ENCODE measurements at places on chromosomes 12 and 14. TPM values are rescaled to one million over a fixed set of nuclear protein-coding genes. Genes with fewer than 3 reads are reported as not detected.
A peak's percentile ranks its signal among the peaks of the same experiment; 100 is the strongest.

Gene MIP
- total RNA-seq = not detected

GRCh38 chr14:77638771-77639171 is 22.3 kb upstream of the SPTLC2 start:
- no peaks in the 10 kb centered on the region for H3K36me3 ChIP-seq
- H3K27me3 ChIP-seq = no peaks in the 10 kb centered on the region
- DNase-seq = no peak
- no peak overlapping the region for H3K27ac ChIP-seq
- H3K4me3 ChIP-seq = no peak overlapping the region

- H3K27ac ChIP-seq = no peak overlapping the region
- no peaks in the 10 kb centered on the region for H3K4me1 ChIP-seq
- no peak overlapping the region for H3K4me3 ChIP-seq
- no peak for DNase-seq
- H3K36me3 ChIP-seq = peaks cover 92% of the 10 kb centered on the region
Observed at GRCh38 chr14:70731447-70732239, 77.7 kb downstream of the MAP3K9 start.

DNA sequence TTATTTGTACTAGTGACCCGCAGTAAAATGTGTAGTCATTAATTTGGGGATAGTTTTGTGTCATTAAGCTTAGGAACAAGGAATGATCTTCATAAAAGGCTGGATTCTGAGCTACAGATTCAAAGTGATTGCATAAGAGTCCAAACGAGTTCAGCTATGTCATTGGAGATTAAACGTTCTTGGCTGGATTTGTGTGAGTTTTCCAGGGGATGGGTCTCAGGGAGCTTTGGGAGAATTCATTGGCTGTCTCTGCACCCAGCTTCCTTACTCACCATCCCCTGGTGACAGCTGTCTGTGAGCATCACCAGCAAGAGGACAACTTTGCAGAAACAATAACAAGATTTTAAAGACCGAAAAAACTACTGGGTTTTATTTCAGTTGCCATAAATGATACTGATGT is 130.4 kb downstream of the DAAM1 start:
- H3K4me1 ChIP-seq = peaks cover 7% of the 10 kb centered on the region
- no peak overlapping the region for H3K4me3 ChIP-seq
- no peaks in the 10 kb centered on the region for H3K27me3 ChIP-seq
- no peak overlapping the region for H3K27ac ChIP-seq
- DNase-seq = no peak

- no peaks in the 10 kb centered on the region for H3K4me1 ChIP-seq
- H3K27ac ChIP-seq = no peak overlapping the region
- peaks cover 100% of the 10 kb centered on the region for H3K27me3 ChIP-seq
- DNase-seq = peak; percentile 71
Observed at GRCh38 chr12:114407842-114408411, 2.0 kb upstream of the TBX5 start.

- no peak for DNase-seq
- no peaks in the 10 kb centered on the region for H3K4me1 ChIP-seq
- H3K27ac ChIP-seq = no peak overlapping the region
- H3K4me3 ChIP-seq = no peak overlapping the region
Observed at GRCh38 chr12:123846340-123846739, 84.2 kb downstream of the DNAH10 start.

DNA sequence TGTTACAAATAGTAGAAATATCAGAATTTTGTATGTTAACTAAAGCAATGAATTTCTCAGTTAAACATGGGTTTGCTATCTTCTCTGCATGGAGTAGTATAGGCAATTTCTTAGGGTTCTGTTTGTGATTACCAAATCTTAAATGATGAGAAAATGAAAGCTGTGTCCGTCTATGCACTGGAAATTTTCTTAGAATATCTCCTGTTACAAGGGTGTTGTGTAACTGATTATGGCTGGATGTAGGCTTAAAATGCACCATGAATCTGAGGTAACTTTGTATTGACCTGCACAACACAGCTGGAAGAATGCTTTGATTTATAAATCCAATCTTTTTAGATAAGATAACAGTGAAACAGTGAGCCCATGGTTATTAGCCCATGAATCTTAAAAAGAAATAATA is 17.8 kb downstream of the TRIP11 start:
- no peak overlapping the region for H3K4me3 ChIP-seq
- H3K27ac ChIP-seq = no peak overlapping the region
- DNase-seq = no peak
- no peaks in the 10 kb centered on the region for H3K4me1 ChIP-seq

Gene KRT3
- total RNA-seq = not detected

- H3K27ac ChIP-seq = no peak overlapping the region
- DNase-seq = peak; percentile 96
- no peaks in the 10 kb centered on the region for H3K4me1 ChIP-seq
- no peak overlapping the region for H3K4me3 ChIP-seq
- no peaks in the 10 kb centered on the region for H3K27me3 ChIP-seq
Observed at GRCh38 chr14:58171090-58171489, 19.1 kb upstream of the ARMH4 start.

GRCh38 chr12:57452937-57453509 is 2.1 kb upstream of the INHBE start:
- DNase-seq = peak; percentile 99
- H3K4me3 ChIP-seq = no peak overlapping the region
- H3K4me1 ChIP-seq = no peaks in the 10 kb centered on the region
- no peaks in the 10 kb centered on the region for H3K27me3 ChIP-seq
- H3K36me3 ChIP-seq = no peaks in the 10 kb centered on the region

Gene CLEC6A
- total RNA-seq = not detected

Gene BHLHE41
- total RNA-seq = 3.5 TPM

- no peaks in the 10 kb centered on the region for H3K4me1 ChIP-seq
- no peaks in the 10 kb centered on the region for H3K36me3 ChIP-seq
- H3K4me3 ChIP-seq = no peak overlapping the region
- H3K27ac ChIP-seq = no peak overlapping the region
Observed at GRCh38 chr12:72261885-72262284, 10.3 kb upstream of the TRHDE start.

DNA sequence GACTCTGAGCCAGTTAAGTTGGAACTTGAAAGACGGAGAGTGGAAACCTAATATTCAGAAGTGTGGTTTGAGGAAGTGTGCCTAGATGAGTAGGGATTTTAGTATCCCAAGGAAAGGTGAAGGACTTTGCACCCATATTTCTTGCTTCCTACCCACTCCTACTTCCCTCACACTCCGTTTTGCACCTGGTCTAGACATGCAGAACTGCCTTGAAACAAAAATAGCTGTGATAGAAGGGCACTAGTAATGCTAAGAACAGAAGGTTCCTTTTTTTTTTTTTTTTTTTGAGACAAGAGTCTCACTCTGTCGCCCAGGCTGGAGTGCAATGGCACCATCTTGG is 732 bp upstream of the ARF3 start:
- DNase-seq = no peak
- H3K4me3 ChIP-seq = peak overlapping the region; percentile 96
- H3K27ac ChIP-seq = no peak overlapping the region
- peaks cover 5% of the 10 kb centered on the region for H3K4me1 ChIP-seq
- H3K36me3 ChIP-seq = peaks cover 27% of the 10 kb centered on the region

DNA sequence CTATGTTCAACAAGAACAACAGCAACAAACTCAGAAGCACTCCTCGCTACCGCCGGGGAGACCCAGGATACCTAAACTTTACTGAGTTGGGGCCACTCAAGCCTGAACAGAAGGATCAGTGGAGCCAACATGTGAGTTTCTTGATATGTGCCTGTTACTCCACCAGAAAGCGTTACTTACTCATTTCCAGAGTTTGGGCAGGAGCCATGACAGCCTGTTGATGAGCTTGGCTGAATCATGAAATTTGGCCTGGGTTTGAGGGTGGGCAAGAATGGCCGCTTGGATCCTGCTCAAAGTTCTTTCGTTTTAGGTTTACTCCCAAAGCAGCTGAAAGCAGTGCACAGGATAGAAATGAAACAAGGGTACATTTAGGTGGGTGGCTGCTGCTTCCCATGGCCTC is 12.0 kb upstream of the GALNT6 start:
- H3K4me1 ChIP-seq = peaks cover 3% of the 10 kb centered on the region
- no peaks in the 10 kb centered on the region for H3K27me3 ChIP-seq
- no peak overlapping the region for H3K27ac ChIP-seq

GRCh38 chr12:130922511-130922953 is 31.2 kb upstream of the ADGRD1 start:
- H3K4me1 ChIP-seq = no peaks in the 10 kb centered on the region
- no peaks in the 10 kb centered on the region for H3K27me3 ChIP-seq
- DNase-seq = no peak

GRCh38 chr12:40107803-40108620 is 2.1 kb upstream of the SLC2A13 start:
- no peak for DNase-seq
- H3K4me1 ChIP-seq = no peaks in the 10 kb centered on the region
- peaks cover 8% of the 10 kb centered on the region for H3K27me3 ChIP-seq

GRCh38 chr12:52193991-52194390 is 2.2 kb upstream of the KRT80 start:
- no peak overlapping the region for H3K27ac ChIP-seq
- no peak overlapping the region for H3K4me3 ChIP-seq
- DNase-seq = no peak
- H3K36me3 ChIP-seq = no peaks in the 10 kb centered on the region
- no peaks in the 10 kb centered on the region for H3K4me1 ChIP-seq

DNA sequence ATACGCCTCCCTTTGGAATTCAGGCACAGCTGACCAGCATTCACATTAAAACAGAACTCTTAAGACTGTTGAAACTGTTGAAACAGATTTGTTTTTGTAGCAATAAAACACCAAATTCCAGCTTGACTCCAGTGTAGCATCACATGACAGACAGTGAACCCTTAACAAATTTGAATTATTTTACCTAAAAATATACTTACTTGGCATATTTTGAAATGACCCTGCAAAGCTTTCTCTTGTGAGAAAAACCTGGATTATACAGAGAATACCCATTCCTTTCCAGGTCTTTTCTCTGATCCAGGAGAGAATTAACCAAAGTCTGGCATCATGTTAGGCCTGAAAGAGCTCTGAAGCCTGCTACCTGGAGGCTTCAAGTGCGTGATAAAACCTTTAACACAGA is 410.3 kb downstream of the FOXG1 start:
- H3K36me3 ChIP-seq = no peaks in the 10 kb centered on the region
- H3K4me1 ChIP-seq = no peaks in the 10 kb centered on the region
- peaks cover 7% of the 10 kb centered on the region for H3K27me3 ChIP-seq

DNA sequence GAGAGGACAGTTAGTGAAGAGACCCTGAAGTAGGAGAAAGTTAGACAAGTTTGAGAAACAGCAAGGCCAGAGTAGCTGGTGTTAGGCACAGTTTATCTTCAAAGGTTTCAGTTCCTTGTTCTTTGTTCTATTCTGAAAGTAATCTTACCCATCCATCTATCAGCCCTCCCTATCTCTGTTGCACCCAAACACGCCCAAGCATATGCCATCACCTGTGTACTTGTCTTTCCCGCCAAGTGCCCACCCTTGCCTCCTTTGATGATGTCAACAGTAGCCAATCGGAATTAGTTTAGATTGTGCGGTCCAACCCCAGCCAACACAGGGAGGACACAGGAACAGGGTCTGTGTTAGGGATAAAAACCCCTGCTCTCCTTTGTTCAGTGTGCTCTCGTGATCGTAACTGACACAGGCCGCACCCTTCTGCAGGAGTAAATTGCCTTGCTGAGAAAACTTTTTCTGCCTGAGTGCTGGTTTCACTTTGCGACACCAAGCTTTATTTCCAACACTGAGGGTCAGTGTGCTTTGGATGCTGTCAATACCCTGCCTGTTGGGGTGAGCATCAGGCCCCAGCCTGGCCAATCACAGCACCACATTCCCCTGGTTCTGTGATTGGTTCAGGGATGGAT is 4.7 kb upstream of the TMEM229B start:
- no peaks in the 10 kb centered on the region for H3K36me3 ChIP-seq
- H3K4me3 ChIP-seq = no peak overlapping the region
- H3K4me1 ChIP-seq = no peaks in the 10 kb centered on the region
- no peaks in the 10 kb centered on the region for H3K27me3 ChIP-seq
- H3K27ac ChIP-seq = no peak overlapping the region
- DNase-seq = no peak

Gene ETFRF1
- 9.7 TPM for total RNA-seq

- no peaks in the 10 kb centered on the region for H3K36me3 ChIP-seq
- H3K27me3 ChIP-seq = no peaks in the 10 kb centered on the region
- no peak for DNase-seq
- H3K27ac ChIP-seq = no peak overlapping the region
Observed at GRCh38 chr14:77914073-77914721, 114.3 kb downstream of the ADCK1 start.

Gene BDKRB2
- 3.8 TPM for total RNA-seq

Gene TCL1B
- 0.42 TPM for total RNA-seq

- no peak for DNase-seq
- no peaks in the 10 kb centered on the region for H3K36me3 ChIP-seq
- no peaks in the 10 kb centered on the region for H3K27me3 ChIP-seq
Observed at GRCh38 chr14:70909733-70910614, 2.7 kb downstream of the PCNX1 start.

- H3K36me3 ChIP-seq = no peaks in the 10 kb centered on the region
- peak; percentile 96 for DNase-seq
- H3K27me3 ChIP-seq = no peaks in the 10 kb centered on the region
- H3K4me1 ChIP-seq = no peaks in the 10 kb centered on the region
- no peak overlapping the region for H3K27ac ChIP-seq
- H3K4me3 ChIP-seq = no peak overlapping the region
Observed at GRCh38 chr12:120944645-120945217, 33.6 kb upstream of the HNF1A start.

DNA sequence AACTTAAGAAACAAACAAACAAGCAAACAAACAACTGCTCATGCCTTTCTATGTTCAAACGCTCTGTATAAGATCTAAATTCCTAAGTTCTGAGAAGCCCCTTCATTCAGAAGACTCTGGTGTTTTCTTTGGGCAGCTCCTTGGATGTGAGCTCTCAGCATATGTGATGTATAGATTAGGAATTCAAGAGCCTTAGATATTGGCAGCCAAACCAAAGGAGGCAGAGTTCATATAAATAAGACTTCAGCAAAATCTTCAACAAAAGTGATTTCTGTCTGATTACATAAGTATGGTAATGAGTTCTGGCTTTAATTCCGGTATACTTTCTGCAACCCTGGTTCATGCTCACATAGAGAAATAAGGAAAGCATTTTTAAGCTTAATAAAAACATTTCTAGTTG is 145.6 kb downstream of the DYRK2 start:
- peaks cover 7% of the 10 kb centered on the region for H3K4me1 ChIP-seq
- DNase-seq = no peak
- no peaks in the 10 kb centered on the region for H3K27me3 ChIP-seq

DNA sequence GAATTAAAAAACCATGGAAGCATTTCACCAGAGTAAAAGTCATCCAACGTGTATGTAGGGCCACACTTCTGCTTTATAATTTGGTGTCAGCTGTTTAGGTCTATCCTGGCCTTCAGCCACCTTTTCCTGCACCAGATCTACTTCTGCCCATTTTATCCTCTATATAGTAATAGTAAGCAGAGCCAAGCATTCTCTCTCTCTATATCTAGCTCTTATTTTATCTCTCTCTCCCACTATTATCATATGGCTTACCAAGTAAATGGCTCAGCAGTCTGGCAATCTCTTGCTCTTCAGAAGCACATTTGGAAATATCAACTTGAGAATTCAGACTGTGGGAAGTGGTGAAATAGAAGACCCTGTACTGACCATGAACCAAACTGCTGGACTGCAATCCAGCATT is 84.1 kb upstream of the FKBP4 start:
- peaks cover 56% of the 10 kb centered on the region for H3K27me3 ChIP-seq
- DNase-seq = no peak
- no peak overlapping the region for H3K27ac ChIP-seq
- no peaks in the 10 kb centered on the region for H3K36me3 ChIP-seq
- no peaks in the 10 kb centered on the region for H3K4me1 ChIP-seq

- no peak for DNase-seq
- H3K27me3 ChIP-seq = no peaks in the 10 kb centered on the region
- H3K4me3 ChIP-seq = no peak overlapping the region
- H3K36me3 ChIP-seq = no peaks in the 10 kb centered on the region
- no peaks in the 10 kb centered on the region for H3K4me1 ChIP-seq
- peak overlapping the region; percentile 66 for H3K27ac ChIP-seq
Observed at GRCh38 chr14:95675486-95675885, 10.7 kb upstream of the TCL1B start.
